Activated CD4-positive, alpha-beta T cell treated with anti-CD3 and anti-CD28 coated beads, Interleukin-2, amount 50 U/mL, for 24 hours (primary cell): ENCODE measurements at places on chromosomes 3 and 15.

GRCh38 chr3:194577986-194578905, 55.0 kb downstream of the TMEM44 start:
- DNase-seq: peak; percentile 21

GRCh38 chr3:107685383-107685782, 162.6 kb downstream of the BBX start:
- DNase-seq: no peak

GRCh38 chr3:58392181-58392580, 41.5 kb downstream of the PDHB start:
- DNase-seq: no peak

DNA sequence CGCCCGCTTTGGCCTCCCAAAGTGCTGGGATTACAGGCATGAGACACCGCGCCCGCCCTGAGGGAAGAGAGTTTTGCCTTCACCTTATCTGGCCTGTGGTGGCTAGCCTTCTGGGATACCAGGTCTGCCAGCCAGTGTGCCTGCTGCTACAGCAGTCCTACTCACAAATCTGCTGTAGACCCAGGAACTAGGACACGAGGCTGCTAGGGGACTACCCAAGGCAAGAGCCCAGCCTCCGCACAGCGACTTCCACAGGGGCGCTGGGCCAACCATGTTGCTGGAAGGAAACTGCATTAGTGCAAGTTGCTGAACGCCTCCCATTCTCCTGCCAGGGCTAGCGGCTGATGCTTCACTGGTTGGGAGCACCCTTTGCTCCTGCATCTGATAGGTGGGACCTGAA, 53.7 kb downstream of the DHX30 start:
- DNase-seq: no peak

GRCh38 chr15:57472861-57473260, 96.6 kb downstream of the CGNL1 start:
- DNase-seq: no peak

DNA sequence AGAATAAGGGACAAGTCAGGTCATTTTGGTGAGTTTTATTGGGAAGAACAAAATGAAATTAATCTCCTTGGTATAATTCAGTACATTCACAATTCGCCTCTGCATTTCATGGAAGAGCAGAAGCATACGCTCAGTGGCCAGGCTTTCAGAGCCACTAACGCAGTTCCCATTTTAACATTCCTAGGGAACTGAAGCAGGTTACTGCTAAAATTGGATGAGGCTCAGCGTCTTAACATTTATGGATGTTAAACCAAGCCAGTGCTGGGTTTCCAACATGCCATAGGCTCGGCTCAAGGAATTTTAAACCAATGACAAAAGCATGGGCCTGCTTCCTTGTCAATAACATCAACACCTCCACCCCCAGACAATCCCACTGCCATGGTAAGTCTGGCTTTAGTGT, 172.7 kb upstream of the PRICKLE2 start:
- no peak for DNase-seq

DNA sequence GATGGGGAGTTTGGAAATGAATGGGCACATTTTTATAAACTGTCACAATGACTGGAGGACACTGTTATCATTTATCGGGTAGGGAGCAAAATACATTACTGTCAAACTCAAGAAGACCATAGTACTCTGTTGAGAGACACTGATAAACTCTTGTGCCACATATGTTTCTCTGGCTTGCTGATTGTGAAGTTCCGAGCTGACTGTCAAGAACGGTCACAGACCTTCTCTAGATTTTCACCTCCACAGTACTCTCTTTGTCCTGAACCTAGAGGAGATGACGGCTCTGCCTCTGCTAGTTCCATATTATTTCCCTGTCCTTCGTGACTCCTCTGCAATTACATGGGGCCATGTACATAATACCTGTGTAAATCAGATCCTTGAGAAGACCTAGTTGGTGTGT, 451.9 kb downstream of the LPP start:
- DNase-seq: no peak

DNA sequence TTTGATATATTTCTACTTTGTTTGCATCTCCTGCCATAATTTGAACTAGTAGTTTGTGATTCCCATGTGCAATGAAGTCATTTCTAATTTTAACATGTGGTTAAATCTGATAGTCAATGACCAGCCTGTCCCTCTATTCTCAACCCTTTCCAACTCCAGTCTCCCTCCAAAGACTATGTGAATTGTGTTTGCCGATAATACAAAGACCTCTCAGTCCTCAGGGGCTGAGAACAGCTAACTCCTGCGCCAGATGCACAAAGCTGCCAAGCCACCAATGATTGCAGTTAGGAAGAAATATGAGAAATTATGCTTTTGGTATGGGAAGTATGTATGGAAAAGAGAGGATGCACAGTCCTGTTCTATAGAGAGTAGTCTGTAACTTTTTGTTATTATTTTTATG, 54.0 kb downstream of the KCNH8 start:
- no peak for DNase-seq

- no peak for DNase-seq
These were observed 252.4 kb downstream of the FHIT start for GRCh38 chr3:60998858-60999257.

- no peak for DNase-seq
These were observed 93.7 kb upstream of the TSC22D2 start for GRCh38 chr3:150314248-150315004.

DNA sequence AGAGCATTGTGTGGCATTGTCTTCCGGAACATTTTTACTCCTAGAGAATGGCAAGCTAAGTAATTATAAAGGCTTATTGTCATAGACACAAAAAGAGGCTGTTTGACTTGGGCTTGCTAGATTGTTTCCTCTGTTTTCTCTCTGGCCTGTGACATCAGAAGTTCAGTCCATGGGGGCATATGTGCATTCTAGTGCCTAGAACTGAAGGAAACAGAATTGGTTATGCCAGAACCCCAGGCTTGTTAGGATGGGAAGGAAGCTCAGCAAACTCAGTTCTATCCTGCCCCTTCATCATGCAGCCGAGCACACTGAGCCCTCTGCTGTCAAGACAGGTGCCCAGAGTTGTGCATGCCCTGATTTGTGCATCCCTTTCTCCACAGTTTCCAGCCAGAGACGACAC, 131.3 kb downstream of the PDE8A start:
- DNase-seq: no peak

DNA sequence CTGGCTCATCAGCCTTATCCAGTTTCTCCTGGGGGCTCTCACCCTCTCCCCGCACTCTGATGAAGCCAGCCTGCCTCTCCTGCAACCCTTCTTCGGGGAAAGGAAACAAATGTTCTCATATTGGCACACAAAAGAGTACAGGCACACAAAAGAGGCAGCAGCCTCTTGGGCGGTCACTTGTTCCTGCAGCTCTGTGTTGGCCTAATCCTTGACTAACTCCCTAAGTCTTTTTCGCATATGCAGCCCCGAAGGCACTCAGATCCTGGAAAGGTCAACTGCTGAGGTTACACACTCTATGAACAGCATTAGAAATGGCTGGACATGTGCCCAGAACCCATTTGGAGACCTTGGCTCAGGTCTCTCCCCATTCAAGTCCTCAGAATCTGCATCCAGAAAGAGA, 7.4 kb upstream of the CAMP start:
- DNase-seq: no peak

DNA sequence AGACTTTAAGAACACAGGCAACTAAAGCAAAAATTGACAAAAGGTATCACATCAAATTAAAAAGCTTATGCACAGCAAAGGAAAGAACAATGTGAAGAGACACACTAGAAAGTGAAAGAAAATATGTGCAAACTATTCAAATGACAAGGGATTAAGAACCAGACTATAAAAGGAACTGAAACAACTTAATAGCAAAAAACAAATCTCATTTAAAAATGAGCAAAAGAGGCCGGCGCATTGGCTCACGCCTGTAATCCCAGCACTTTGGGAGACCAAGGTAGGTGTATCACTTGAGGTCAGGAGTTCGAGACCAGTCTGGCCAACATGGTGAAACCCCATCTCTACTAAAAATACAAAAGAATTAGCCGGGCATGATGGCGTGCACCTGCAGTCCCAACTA, 14.4 kb downstream of the NGLY1 start:
- no peak for DNase-seq

DNA sequence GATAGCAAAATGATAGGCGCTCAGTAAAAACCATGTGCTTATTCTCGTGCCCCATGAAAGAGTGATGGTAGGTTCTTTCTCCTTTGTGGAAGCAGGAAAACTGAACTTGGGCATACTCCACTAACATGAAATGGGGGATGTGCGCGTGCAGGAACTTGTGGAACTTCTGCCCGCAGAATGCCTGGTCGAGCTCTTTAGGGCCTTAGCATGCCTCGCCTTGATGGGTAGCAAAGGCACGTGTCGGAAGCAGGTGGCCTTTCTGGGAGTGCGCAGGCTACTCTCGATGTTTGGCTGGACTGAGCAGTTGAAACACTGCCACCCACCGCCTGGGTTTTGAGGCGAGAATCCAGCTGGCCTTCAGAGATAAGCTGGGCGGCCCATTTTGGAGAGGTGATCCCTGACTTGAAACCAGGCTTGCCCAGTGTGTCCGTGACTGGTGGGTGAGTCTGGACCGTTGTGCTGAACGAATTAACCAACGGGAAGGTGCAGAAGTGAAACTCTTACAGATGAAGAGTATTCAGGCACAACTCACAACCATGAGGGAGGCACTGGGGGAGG, 842 bp downstream of the PCCB start:
- peak; percentile 4 for DNase-seq

DNA sequence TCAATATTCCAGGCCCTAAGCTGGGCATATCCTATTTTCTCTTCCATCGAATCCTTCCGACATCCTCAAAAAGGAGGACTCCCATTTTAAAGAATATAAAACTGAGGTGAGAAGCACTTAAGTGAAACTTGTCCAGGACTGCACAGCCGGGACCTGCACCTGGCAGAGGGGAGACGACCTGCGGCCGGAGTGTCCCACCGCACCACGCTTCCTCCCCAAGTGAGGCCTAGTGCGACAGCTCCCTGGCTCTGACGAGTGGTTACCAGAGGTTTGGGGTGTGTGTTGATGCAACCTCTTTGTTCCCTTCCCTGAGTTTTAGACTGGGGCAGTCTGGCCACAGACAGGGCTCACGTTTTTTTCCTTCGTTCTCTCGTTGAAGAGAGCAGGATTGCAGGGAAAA, 24.9 kb upstream of the ATP2B2 start:
- no peak for DNase-seq

DNA sequence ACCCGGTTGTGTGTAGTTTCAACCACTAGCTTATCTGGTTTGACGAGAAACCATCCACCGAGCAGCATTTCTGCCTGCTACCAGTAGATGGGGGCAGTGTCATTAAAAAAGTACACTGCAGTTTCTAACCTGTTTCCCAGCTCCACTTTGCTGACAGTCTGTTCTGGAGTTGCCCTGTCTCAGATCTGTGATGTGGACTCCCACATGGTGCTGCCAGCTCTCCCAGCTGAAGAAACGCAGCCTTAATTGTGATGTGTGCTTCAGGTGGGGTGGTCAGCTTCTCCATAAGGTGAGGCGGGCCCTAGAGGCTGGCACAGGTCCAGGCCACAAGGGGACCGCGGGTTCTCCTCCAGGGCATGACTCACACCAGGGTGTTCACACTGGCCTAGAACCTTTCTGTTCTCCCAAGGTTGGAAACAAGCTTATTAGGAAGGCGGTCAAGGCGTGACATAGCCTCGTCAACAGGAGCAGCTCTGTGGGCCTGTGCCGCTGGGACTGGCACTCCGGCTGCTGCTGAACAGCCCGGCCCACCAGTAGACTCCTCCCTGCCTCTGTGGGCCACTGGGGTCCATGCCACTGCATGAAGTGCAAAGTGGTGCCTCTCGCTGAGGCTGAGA, 2.9 kb upstream of the FAM43A start:
- peak; percentile 44 for DNase-seq

- DNase-seq: no peak
These were observed 565.6 kb upstream of the AGTR1 start for GRCh38 chr3:148131990-148132638.

GRCh38 chr15:35170207-35170606, 85.1 kb upstream of the NANOGP8 start:
- DNase-seq: no peak

- DNase-seq: no peak
These were observed 29.7 kb downstream of the MRPS11 start for GRCh38 chr15:88497109-88497765.

GRCh38 chr3:42123012-42123581, 31.9 kb downstream of the TRAK1 start:
- DNase-seq: no peak

- no peak for DNase-seq
These were observed 208.7 kb upstream of the LRIG1 start for GRCh38 chr3:66709532-66709931.

- DNase-seq: no peak
These were observed 610 bp downstream of the LIPC start for GRCh38 chr15:58432401-58432800.

DNA sequence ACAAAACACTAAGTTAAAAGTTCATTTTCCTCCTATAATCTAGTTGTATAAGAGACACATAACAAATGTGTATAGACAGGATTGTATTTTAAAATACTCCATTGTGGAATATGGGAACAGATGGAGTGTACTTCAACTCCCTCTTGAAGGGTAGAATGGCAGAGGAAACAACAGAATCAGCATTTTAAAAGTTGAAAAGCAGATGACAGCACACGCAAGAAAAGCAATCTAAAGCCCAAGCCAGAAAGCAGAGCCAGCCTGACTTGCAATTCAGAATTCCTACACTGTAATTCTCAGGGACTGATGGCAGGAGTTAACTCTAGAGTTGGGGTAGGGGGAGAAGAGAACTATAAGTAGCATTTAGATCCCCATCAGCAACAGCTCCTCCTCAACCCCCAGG, 22.8 kb downstream of the MORC1 start:
- no peak for DNase-seq

DNA sequence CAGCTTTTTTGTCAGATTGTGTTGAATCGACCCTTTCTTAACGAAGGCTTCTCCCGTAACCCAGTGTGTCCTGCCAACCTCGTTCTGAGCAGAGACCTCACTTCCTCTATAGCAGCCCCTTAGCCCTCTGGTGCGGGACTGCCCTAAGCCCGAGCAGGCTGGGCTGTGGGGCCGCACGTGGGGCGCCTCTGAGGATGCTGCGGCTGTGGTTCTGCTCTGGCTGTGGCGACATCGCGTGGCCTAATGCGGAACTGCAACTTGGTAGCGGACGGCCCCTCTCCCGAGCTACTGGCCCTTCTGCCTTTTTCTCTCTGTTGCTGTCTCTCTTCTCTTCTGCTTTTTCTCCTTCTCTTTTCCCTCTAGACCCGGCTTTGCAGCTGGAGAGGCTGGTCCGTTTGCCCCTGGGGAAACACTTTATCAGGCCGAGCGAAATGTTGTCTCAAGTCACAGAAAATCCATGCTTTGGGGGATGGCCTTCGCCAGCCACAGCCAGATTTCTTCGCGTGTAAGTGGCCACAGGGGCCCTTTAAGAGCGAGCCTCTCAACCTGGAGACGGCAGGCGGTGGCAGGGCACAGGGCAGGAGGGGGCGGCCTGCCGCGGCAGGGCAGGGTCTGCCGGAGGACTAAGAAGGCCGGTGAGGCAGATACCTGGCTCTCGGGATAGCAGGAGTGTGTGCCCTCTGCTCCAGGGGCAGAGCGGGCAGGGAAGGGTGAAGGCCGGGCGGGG, 19.4 kb upstream of the KIF23 start:
- DNase-seq: peak; percentile 81

GRCh38 chr3:141981084-141981483, 104.6 kb downstream of the ATP1B3 start:
- no peak for DNase-seq
